ENCODE measurements at places on chromosomes 6 and 20.

GRCh38 chr20:58938078-58938477 is 43.0 kb upstream of the NELFCD start:
- no peak for DNase-seq

- no peak for DNase-seq
Measured at GRCh38 chr6:137156650-137157049, 16.8 kb downstream of the IL22RA2 start.

DNA sequence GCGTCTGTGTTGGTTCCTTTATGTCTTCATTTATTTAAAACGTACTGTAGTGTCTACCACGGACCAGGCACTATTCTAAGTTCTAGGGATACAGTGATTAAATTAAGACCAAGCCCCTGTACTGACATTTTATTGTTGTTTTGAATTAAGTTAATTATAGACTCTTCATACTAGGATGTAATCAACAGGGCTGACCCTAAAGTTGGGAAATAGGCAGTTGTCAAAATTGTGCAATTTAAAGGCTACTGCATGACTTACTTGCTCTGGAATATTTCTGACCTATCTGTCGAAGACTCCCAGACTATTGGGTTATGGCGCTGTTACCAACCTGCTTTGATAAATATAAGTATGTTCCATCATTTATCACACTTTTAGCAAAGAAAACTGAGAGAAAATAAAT is 6.7 kb downstream of the MYO6 start:
- no peak for DNase-seq

DNA sequence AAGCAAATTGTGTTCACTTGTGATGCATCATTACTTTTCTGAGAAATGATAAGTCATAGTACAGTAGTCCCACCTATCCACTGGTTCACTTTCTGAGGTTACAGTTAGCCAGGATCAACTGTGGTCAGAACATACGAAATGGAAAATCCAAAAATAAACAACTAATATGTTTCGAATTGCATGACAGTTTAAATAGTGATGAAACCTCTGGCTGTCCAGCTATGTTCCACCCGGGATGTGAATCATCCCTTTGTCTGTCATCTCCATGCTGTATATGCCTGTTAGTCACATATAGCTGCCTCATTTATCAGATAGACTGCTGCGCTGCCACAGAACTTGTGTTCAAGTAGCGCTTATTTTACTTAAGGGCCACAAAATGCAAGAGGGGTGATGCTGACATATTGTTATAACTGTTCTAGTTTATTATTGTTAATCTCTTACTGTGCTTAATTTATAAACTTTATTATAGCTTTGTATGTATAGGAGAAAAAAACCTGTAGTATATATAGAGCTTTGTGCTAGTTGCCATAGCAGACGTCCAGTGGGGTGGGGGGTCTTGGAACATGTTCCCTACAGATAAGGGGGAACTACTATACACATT is 29.2 kb downstream of the AFDN start:
- DNase-seq: no peak

DNA sequence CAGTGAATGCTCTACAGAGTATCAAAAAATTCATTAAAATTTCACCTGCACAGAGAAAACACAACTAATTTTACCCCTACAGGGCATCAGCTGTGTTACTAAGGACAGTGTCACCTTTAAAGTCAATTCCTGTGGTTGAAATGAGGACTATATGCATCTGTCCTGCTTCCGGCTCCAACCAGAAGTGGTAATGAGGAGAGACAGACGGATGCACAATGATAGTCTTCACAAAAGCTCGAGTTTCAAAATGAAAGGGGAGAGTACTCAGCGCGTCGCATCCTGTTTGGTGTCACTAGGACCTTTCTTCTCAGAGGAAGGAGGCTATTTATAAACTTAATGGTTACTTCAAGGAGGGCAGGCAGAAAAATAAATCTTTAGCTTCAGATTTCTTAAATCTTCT is 86.5 kb downstream of the LYRM4 start:
- no peak for DNase-seq

DNA sequence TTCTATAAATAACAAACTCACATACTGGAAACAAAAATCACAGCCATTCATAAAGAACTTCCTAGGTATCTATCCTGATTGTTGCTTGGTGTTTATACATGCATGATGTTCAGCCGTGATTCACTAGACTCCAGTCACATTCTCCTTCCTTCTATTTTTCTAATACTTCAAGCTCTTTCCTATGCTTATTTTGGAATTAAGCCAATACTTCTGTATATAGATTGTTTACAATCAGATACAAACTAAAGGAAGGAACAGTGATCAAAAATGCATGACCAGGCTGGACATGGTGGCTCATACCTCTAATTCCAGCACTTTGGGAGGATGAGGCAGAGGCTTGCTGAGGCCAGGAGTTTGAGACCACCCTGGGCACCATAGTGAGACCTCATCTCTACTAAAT is 377.5 kb upstream of the IRAK1BP1 start:
- no peak for DNase-seq

GRCh38 chr6:36649701-36650484 is 28.6 kb upstream of the CDKN1A start:
- DNase-seq: no peak

DNA sequence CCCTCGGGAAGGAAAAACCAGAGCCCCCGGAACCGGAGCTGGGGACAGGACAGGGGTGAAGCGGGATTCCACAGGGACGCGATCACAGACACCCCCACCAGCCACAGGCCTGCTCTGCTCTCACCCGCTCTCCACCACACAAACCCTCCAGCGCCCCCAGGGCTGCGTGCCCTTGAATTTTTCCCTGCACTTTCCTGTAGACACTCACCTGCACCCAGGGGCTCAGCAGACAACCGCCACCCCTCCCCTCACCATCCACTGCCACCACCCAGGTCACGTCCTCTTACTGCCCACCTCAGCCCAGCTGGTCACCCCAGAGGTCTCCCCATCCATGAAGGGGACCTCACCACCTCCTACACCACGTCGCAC is 631 bp downstream of the ULBP2 start:
- no peak for DNase-seq

DNA sequence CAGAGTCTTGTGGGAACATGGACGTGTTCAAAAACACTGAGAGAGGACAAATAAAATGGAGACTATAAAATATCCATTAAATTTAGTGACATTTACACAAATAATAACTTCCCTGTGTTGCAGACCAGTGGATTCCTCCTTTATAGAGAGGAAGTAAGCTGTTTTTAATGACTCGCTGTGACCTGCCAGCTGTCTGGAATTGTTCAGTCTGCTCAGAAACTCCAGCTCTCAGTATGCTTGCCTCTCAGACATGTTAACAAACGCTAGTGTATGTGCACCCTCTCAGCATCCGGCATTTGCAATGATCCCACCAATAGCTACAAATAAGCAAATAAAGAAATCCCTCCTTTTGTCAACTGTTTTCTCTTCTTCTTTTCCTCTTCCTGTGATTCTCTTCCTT is 158.0 kb upstream of the TCF21 start:
- no peak for DNase-seq

- no peak for DNase-seq
Measured at GRCh38 chr20:23396950-23397627, 24.2 kb downstream of the NAPB start.

DNA sequence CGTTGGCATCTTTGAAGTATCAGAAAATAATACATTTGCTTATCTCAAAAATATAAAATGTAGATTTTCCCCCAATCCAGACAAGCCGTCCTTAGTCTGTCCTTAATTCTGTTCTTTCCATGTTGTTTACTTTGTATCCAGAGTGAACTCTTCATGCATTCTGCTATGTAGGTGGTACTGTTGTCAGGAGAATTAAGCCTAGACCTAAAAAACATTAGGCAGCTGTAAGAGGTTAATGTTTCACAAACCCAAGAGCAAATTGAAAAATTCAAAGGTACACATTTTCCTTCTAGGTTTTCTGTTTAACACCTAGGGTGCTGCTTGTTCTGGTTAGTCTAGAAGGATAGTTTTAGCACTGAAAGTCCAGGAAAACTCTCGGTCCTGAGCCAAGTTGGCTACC is 426.4 kb downstream of the QKI start:
- no peak for DNase-seq

- DNase-seq: no peak
Measured at GRCh38 chr6:104629826-104630225, 229.9 kb downstream of the HACE1 start.

GRCh38 chr20:19465536-19465935 is 253.1 kb downstream of the SLC24A3 start:
- DNase-seq: no peak

DNA sequence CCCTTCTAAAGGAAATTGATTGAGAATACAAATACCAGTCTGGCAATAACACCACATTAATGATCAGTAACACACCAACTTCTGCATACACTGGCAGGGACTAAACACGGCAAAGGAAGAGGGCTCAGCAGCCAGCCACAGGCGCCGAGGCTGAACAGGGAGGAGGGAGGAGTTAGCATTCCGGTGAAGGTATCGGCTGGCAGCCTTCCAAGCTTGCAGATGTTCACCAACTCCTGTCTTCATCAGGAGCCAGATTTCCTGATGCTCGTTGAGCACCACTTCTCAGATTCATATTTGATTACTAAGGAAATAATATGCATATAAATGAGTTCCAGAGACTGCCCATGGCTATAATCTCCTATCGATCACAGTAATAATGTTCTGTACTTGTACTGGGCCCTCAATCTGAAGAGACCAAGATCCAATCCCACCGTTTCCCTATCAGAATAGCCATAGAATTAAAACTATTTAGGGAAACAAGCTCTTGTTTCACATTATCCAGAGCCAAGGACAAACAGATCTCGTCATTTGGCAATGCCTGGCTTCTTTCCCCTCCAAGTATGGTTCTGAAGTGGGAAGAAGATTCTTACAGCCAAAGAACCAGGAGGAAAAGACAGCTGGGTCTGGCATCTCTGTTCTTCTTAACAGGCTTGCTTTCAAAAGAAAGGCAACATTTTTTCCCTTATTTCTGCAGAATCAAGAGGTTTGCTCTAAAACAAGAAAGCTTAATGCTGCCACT is 42.2 kb downstream of the GFOD1 start:
- DNase-seq: peak; percentile 84

DNA sequence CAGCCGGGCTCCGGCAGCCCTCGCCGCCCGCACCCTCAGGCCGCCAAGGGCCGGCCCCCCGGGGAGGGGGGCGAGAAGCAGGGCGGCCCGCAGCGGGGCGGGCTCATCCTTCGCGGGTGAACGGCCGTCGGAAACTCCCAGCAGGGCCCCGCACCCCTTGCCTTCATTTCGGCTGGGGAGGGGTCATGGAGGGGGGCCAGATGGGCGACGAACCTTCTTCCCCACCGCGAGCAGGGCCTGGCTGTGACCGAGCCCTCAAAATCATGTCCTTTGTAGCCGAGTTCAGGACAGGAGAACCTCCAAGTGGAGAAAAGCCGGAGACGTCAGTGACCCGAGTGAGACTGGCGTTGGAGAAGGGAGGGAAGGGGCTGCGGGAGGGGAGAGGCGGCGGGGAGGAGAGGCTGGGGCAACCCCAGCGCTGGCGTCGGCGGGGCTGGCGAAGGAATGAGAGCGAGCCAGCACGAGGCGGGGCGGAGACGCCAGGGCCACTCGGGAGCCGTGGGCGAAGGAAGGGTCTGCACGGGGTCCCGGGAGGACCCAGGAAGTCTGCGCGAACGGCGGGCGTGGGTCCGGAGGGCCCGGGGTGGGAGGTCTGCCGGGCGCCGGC is 571 bp upstream of the FOXC1 start:
- DNase-seq: no peak

GRCh38 chr6:13847326-13848050 is 33.1 kb upstream of the MCUR1 start:
- DNase-seq: no peak

DNA sequence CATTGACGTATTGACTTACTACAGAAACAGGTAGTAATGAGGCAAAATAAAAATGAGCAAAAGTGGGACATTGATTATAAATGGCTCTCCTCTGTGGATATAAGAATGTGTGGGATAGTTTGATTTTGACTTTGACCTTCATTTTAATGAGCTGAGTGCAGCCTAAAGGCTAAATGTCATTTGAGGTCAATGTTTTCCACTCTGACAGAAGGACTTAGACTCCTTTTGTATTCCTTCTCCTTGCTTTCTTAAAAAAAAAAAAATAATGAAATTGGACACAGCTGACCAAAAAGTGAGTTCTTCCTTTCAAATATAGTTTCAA is 68.6 kb downstream of the MTFR2 start:
- no peak for DNase-seq

- DNase-seq: no peak
Measured at GRCh38 chr6:54074578-54075195, 36.6 kb upstream of the MLIP start.

DNA sequence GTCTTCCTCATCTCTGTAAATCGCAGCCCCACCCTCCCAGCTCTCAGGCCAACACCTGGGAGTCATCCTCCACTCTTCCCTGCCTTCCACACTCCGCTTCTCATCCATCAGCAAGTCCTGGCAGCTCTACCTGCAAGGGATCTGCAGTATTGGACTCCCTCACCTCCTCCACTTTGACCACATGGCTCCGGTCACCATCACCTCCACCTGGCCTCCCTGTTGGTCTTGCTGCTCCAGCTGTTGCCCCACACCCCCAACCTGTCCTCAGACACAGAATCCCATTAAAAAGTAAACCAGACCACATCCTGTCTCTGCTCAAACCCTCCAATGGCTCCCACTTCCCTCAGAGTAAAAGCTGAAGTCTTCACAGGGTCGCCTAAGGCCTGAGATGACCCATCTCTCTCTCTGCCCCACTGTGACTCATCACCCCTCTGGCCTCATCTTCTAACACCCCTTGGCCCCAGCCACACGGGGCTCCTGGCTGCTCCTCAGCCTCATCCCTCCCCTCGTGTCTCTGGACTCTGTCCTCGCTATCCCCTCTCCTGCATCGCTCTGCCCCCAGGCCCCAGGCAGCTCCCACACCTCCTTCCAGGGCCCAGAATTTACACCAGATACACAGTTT is 185.1 kb upstream of the SULF2 start:
- DNase-seq: no peak

GRCh38 chr6:87199787-87200186 is 44.4 kb downstream of the ZNF292 start:
- no peak for DNase-seq

DNA sequence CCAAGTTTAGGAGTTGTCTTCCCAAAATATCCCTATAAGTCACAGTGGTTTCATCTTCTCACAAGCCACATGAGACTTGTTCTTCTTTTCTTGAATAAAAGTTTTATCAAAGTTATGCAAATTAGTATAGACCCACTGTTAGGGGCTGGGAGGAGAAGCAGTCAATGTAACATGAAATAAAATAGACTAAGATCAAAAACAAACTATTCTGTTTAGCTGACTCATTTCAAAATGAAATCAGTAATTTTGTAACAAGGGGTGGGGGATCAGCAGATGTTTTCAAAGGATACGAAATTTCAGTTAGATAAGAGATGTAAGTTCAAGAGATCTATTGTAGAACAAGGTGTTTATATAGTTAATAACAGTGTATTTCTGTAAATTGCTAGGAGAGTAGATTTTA is 339.6 kb upstream of the PRDM1 start:
- no peak for DNase-seq

Data from NCI-H1694 treated with DMSO at 0.1 percent for 48 hours (cell line).